ENCODE measurements at places on chromosomes 13 and 19.

GRCh38 chr19:55544776-55545439, 435 bp downstream of the SBK3 start:
- no peak for DNase-seq

DNA sequence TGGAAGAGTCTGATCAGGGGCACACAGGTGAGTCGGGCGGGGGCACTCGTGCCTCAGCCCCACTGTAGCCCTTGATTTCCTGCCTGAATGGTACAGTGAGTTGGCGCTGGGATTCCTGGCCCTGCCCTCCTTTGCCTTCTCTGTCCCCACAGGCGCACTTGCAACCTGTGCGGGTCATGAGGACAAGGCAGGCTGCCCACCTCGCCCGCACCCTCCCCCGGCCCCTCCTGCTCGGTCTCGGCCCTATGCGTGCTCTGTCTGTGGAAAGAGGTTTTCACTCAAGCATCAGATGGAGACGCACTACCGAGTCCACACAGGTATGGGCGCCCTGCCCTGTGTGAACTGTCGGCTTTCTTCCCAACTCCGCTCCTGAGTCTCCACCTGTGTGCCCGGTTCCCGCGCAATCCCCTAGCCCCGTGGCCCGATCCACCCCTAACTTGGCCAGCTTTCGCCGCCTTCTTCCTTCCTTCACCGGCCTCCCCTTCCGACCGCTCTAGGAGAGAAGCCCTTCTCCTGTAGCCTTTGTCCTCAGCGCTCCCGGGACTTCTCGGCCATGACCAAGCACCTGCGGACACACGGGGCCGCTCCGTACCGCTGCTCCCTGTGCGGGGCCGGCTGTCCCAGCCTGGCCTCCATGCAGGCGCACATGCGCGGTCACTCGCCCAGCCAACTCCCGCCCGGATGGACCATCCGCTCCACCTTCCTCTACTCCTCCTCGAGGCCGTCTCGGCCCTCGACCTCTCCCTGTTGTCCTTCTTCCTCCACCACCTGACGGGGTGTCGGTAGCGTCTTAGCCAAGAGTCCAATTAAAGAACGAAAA, 1.6 kb upstream of the KMT2B start:
- DNase-seq = peak; percentile 52

DNA sequence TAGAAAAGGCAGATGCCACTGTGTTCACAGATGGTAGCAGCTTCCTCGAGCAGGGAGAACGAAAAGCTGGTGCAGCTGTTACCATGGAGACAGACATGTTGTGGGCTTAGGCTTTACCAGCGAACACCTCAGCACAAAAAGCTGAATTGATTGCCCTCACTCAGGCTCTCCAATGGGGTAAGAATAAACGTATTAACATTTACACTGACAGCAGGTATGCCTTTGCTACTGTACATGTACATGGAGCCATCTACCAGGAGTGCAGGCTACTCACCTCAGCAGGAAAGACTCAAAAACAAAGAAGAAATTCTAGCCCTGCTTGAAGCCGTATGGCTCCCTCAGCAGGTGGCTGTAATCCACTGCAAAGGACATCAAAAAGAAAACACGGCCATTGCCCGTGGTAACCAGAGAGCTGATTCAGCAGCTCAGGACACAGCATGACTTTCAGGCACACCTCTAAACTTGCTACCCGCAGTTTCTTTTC, 197.7 kb downstream of the ZNF737 start:
- no peak for DNase-seq

DNA sequence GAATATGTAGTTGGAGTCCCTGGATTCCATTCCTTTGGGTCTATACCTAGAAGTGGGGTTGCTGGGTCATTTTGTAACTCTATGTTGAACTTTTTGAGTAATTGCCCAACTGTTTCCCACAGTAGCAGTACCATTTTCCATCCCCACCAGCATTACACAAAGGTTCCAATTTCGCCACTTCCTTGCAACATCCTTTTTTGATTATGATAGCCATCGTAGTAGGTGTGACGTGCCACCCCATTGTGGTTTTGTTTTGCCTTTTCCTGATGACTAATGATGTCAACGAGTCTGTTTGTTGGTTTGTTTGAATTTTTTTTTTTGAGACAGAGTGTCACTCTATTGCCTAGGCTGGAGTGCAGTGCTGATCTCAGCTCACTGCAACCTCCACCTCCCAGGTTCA, 3.3 kb upstream of the PEX11G start:
- peak; percentile 97 for DNase-seq

DNA sequence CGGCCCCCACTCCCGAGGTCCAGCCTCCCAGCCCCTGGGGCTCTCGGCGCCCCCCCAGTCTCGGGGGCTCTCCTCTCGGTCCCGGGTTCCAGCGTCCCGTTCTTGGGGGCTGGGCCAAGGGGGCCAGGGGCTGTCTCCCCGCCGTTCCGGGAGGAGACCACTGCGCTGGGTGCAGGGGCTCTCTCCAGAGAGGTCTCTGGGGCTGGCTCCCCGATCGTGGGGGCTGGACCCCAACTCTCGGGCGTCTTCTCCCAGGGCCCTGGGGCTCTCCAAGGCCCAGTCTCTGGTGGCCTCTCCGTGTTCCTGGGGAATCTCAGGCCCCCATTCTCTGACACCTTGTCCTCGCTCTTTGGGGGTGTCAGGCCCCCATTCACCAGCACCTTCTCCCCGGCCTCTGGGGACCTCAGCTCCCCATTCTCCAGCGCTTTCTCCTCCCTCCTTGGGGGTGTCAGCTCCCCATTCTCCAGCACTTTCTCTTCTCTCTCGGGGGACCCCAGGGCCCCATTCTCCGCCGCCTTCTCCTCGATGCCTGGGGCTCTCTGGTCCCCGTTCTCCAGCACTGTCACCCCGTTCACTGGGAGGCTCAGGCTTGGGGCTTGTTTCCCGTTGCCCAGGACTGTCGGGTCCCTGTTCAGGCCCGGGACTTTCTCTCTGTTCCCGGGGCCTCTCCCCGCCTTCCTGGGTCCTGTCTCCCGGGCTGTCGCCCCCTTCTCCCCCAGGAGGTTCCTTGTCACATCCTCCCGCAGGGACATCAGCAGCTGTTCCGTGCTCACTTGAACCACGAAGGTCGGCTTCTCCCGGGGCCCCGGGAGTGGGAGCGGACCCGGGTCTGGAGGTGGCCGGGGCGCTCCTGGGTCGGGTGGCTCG, 13.7 kb downstream of the LMTK3 start:
- DNase-seq = no peak

DNA sequence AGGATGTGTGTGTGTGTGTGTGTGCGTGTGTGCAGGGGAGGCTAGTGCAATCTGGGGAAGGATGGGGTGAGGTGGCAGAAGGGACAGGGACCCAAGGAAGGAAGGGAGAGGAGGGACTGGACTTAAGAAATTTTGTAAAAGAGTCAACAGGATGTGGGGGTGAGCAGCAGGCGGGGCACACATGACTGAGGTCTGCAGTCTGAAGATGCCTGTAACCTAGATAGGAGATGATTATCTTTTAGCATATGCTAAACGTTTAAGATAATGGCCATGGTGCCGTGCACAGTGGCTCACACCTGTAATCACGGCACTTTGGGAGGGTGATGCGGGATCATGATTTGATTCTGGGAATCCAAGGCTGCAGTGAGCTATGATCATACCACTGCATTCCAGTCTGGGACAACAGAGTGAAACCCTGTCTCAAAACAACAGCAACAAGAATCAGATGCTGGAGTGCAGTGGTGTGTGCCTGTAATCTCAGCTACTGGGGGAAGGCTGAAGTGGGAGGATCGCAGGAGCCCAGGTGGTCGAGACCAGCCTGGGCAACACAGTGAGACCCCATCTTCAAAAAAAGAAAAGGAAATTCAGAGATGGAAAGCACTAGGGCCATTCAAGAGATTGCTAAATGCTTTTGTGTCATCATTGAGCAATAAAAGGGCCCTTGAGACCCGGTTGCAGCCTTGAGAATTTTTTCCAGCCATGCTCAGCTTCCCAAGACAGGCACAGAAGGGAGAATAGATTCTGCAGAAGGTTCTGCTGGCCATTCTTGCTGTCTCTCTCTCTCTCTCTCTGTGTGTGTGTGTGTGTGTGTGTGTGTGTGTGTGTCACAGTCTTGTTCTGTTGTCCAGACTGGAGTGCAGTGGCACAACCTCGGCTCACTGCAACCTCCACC, 3.8 kb upstream of the ZNF414 start:
- DNase-seq = peak; percentile 81

- no peak for DNase-seq
Observed at GRCh38 chr19:10450853-10451609, 30.7 kb downstream of the PDE4A start.

DNA sequence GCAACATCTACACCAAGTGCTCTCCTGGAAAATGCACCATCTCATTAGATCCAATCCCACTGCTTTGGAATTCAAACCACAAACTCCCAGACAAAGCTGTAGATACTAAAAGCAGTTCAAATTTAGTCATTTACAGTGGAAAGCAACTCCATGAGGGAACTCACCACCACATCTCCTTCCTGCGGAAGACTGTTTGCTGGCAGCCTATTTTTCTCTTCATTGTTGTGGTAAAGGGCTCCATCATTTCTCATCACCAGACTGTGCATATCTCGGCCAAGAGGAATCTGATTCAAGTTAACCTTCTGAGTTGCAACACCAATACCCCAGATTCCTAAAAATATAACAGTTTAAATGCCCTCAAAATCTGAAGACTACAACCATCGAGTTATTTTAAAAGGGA, 8.4 kb downstream of the SPRYD7 start:
- no peak for DNase-seq

DNA sequence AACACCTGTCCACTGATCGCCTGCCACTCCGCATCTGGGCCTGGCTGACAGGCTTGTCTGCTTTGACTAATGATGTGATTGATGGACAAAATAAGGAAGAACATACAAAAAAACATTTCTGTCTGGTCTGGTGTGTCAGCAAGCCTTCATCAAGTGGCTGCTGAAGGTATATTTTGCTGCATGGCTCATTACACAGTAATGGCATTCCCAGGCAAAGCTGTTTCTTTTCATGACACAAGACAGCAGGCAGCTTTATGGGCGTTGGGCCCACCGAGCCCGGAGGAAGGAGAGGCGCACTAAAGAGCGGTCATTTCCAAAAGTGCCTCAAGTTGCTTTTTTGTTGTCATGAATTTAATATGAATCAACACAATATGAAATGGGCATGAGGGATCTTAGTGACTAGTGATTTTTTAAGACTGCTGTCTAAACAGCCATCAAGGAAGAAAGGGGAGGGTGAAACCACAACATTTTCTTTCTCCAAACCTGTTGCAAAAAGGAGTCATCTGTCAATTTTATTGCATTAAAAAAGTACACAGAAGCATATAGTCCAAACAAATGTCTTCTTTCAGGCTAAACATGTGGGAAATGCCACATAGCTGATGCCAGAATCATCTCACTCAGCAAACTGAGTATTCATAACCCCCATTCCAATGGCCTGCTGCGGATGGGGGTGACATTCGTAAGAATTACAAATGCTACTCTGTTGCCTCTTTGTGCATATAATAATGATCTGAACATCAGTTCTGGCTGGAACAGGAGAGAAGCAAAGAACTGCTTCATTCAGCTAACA, 476.6 kb downstream of the ZNF536 start:
- DNase-seq = no peak

- no peak for DNase-seq
Observed at GRCh38 chr13:98527526-98527925, 49.4 kb downstream of the STK24 start.

- DNase-seq = no peak
Observed at GRCh38 chr13:97214921-97215320, 7.2 kb upstream of the MBNL2 start.

DNA sequence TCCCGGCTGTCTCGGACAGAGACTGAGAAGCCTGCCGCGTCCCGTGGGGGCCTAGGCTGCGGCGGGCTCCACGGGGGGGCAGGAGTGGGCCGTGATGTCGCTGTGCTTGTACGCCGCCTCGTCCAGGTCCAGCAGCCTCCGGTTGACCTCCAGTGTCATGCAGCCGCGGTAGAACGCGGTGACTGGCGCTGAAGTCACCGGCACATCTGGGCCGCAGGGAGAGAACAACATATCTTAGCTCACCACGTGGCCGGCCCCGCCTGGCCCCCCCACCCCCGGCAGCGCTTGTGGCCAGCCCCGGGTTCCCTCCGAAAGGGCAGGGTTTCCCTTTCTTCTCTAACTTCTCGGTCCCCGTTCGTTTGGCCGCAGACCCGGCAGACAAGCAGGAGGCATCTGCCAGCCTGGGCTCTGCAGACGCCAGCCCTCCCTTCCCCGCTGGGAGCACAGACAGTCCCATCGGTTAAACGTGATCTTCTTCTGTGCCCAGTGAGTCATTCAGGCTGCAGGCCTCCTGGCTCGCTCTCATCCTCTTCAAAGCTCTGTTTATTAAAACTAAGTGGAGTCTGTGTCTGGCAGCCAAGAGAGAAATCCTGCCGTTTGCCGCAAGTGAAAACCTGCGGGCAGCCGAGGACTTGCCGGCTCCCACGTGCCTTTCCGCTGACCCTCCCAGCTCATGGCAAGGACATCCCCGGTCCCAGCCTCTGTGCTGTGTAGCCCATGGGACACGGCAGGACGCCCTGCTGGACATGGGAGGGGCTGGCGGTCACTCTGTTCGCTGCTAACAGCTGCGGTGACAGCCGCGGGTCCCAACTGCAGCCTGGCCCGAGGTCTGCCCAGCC, 42.8 kb downstream of the GAS6 start:
- no peak for DNase-seq

- DNase-seq = no peak
Observed at GRCh38 chr13:113087923-113088690, 17.5 kb upstream of the F7 start.

GRCh38 chr19:54905803-54906511, at the start of gene NCR1:
Gene NCR1, plus strand, starts transcription at chr19:54906148. Its CDS starts 40 bp downstream, at chr19:54906188.
- DNase-seq = peak; percentile 87

- DNase-seq = peak; percentile 0
Observed at GRCh38 chr19:36573895-36574720, 1.0 kb upstream of the ZNF529 start.

DNA sequence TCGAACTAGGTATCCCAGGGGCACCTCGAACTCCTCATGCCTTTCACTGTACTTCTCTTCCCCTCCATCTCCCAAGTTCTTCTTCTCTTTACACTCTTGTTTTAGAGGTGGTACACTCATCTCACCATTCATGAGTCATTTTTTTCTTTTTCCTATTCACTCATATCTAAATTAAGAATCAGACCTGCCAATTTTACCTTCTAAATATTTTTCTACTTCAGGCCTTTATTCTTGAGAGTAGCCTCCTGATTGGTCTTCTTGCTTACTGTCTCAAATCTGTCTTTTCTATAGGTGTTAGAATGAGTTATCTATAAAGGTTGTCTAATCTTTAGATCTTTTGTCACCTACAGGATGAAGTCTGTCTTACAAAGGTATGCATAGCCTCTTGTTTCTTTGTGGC, 20.7 kb downstream of the TDRD3 start:
- DNase-seq = no peak

GRCh38 chr13:106029676-106030290, 505.7 kb downstream of the EFNB2 start:
- DNase-seq = no peak

All from suppressor macrophage treated with lipopolysaccharide for 4 hours (primary cell).